ENCODE measurements at places on chromosomes 2 and 18.

DNA sequence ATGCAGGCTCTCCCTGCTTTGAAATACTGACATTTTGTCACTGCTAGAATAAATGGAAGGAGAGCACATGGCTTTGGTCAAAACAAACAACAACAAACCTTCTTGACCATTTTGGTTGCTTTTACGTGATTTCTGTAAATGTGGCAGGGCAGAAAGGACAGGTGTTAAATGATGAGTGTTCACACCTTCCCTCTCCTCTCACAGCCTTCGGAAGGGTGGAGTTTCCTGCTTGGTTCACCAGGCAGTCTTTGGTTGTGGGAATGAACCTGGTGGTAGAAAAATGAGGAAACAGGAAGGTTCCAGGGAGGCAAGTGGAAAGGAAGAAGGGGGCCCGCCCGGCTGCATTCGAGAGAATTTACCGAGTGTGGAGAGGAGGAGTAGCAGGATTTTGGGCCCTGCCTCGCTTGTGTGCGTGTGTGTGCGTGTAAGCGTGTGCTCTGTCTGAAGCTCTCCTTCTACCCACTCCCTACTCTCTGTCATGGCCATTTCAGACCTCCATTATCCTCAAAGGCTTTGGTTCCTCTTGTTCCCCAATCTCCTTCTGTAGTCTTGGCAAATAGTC lies 23.7 kb upstream of the SPP2 start:
- DNase-seq, result no peak

DNA sequence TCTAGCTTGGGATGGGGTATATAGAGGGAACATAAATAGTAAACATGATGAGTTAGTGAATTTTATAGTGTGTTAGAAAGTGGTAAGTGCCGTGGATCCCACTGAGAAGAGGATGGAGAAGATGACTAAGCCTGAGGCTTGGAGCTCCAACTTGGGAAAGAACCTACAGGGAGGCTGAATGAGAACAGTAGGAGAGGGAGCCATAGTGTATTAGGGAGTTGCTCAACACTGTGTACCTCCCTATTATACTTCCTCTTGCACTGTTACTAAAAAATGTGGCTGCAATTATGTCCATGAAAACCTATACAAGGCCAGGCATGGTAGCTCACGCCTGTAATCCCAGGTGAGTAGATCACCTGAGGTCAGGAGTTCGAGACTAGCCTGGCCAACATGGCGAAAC lies 2.9 kb upstream of the SLC19A3 start:
- DNase-seq, result no peak

DNA sequence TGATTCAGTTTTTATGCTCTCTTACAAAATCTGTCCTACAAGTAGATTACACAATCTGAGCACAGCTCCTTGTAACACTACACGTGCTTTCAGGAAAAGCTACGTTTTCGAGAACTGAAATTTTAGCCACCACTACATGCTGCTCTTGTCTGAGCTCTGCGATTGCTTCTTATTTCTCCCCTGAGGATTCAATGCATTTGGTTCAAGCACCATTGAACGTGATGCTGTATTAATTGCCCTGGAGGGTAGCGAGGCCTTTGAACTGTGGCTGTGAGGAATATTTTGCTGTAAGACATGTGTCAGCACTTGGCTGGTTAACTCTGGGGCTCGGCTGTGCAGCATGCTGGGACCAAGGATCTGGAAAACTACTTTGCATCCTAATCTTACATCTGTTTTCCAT lies 405.8 kb downstream of the EPHA4 start:
- DNase-seq, result no peak

- DNase-seq, result no peak
Measured at GRCh38 chr2:217367464-217367863, 507.6 kb upstream of the TNP1 start.

DNA sequence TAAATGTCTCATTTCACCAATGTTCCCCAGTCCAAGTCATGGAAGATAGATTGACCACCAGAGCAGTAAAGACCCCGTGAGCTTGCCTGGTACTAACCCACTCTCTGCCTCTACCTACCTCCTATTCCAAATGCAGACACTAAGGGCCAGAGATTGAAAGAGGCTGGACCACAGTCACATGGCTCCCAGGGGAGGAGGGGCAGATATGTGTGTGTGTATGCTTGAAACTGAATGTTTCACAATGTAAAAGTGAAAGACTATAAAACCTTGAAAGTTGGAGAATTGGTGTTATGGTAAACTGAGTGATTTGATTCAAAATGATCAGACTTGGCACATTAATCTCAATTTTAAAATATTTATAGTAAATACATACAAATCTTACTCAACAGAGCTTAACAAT lies 21.7 kb upstream of the KLHL29 start:
- no peak for DNase-seq

DNA sequence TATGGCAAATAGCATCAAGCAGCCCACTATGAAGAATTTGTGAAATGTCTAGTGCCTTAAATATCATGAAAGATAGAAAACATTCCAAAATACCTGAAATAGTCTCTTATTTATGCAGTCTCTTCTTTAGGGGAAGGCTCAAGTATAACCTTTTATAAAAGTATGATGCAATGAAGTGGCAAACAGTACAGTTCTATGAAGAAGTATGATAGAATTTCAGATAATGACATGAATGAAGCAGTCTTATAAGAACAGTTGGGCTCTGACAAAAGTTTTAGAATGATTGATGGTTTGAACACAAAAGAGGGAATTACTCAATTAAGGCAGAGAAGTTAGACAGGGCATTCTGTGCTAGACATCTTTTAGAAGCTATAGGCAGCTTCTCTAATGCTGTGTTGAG lies 1791.8 kb upstream of the PIK3C3 start:
- no peak for DNase-seq

- DNase-seq, result no peak
Measured at GRCh38 chr2:12325806-12326205, 390.9 kb upstream of the TRIB2 start.

DNA sequence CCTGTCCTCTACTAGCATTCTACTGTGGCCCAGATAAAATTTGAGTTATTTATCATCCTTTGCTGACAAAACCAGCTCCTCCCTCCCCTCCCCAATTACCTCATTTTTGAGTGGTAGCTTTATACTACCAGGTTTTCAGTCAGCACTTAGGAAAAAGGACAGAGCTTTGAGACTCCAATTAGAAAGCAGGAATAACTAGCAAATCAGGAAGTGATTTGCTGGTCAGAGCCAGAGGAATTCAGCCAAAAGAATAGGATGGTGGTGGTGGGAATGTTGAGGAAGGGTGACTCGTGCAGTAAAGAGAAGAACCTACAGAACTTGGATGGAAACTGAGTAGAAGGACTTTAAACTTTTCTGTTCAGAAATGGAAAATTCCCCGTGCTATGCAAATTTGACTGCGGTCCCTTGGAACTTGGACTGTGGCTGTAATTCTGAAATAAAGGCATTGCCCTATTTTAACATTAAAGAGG lies 3.7 kb downstream of the MYL12B start:
- DNase-seq, result no peak

- no peak for DNase-seq
Measured at GRCh38 chr2:105103481-105103880, 65.6 kb downstream of the MRPS9 start.

DNA sequence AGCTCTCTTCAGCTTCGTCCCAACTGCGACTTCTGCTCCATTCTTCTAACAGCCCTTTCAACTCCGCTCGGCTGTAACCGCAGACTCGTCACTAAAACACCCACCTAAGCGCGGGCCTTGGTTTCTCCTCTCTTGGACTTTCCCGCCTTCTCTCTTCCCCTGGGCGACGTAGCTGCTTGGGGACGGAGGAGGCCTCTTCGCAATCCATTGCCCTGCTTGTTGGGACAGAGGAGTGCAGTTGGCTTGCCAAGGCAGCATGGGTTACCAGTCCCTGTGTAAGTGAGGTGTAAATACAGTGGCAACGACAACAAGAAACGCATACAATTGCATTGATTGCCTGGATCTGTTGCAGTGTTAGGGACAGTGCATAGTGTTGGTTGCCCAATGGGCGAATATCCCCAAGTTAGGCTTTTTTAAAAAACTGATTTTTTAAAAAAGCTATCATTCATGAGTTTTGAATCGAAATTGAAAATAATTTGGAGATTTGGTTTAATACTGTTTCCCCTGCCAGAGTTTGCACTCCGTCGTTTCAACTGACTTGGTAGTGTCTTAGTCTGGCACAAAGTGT lies 484 bp upstream of the DARS1 start:
- DNase-seq, result no peak

DNA sequence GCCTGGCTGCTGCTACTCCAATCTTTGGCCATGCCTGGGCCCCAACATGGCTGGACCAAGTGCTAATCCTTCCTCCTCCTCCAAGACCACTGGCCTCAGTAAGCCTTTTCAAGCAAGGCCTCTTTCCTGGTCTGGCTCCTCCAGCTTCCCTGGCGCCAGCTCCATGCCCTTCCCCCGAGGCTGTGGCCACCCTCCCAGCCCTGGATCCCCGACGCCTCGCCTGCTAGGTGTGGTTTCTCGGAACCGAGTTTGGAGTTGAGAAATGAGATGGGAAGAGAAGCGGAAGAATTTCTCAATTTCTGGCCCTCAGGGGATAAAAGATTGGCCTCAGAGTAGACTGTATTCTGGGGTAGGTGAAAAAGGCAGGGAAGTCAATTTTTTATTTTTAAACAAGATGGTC lies 46.4 kb downstream of the ADCY3 start:
- DNase-seq, result no peak

GRCh38 chr2:146982393-146982846 lies 862.4 kb upstream of the ACVR2A start:
- no peak for DNase-seq

GRCh38 chr2:172181840-172182239 lies 79.1 kb upstream of the DLX2 start:
- DNase-seq, result no peak

DNA sequence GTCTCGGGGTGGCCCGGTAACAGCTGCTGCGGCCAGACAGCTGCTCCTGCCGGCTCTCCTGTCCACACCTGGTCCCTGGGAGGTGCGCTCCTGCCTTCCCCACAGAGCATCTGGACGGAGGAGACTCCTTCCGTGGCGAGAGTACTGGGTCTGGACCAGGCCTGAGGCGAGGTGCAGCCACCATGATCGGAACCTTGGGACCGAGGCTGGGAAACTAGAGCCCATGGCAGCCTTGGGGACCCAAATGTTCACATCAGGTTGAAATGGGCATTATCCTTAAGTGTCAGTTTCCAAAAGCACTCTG lies 628 bp downstream of the GIGYF2 start:
- DNase-seq, result no peak

DNA sequence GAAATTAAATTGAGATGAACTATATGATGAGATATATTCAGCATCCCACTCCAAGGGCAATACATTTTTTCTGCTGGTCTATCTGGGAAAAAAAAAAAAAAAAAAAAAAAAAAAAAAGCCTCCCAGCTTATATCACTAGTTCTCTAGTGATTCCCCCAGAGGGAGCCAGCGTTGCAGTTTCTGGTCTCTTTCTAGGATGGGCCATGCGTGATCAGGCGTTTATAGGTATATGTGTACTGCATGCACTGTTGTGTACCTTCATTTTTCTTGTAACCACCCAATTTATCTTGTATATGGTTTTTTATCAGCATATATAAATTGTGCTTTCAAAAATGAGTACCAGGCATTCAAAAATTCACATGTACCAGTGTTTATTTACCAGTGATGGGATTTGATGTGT lies 35.1 kb downstream of the DCDC2C start:
- DNase-seq, result no peak

DNA sequence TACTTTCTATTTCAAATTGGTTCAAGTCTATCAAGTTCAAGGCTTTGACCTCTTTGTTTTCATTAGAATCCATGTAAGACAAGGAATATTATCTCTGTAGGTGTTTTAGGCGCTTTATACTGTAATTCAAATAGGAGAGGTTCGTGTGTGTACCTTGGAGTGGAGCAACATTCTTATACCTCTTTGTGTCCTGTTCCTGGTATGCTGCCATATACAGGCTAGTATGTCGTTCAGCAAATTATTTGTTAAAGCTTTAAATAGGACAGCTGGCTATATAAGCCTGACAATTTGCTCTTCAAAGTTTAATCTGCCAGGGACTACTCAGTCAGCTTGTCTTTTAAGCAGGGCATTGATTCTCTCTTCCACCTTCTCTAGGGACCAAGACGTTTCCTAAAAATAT lies 31.1 kb upstream of the SPAG16 start:
- DNase-seq, result no peak

DNA sequence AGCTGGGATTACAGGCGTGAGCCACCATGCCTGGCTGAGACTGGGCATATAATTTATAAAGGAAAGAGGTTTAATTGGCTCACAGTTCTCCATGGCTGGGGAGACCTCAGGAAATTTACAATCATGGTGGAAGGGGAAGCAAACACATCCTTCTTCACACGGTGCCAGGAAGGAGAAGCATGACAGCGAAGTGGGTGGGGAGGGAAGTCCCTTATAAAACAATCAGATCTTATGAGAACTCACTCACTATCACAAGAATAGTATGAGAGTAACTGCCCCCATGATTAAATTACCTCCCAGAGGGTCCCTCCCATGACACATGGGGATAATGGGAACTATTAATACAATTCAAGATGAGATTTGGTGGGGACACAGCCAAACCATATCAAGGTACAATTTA lies 7.8 kb upstream of the LCLAT1 start:
- DNase-seq, result no peak

- DNase-seq, result no peak
Measured at GRCh38 chr2:54728669-54729120, 5.2 kb downstream of the EML6 start.

GRCh38 chr2:152588998-152589397 lies 128.3 kb downstream of the PRPF40A start:
- DNase-seq, result no peak
